Activated CD8-positive, alpha-beta T cell treated with anti-CD3 and anti-CD28 coated beads for 36 hours (primary cell): ENCODE measurements at places on chromosomes 2 and 18. TPM values are rescaled to one million over a fixed set of nuclear protein-coding genes. Genes with fewer than 3 reads are reported as not detected.
A peak's percentile ranks its signal among the peaks of the same experiment; 100 is the strongest.

DNA sequence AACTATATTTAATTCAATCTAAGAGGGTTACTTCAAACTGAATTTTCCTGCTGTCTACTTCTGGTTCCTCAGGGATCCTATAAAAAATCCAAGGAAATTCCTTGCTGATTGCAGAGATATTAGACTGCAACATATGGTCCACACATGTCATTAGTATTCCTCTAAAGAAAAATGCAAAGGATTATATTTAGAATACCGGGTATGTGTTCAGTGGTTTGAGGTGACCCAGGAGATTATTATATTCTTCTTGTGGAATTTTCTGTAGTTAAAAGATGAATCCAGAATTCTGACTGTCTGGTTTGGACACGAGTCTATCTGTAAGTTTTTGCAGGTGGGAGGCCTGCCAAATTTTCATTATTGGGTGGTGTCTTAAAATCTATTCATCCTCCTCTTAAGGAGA, 18.2 kb downstream of the HOXD1 start:
- DNase-seq, result no peak

WNT10A gene
- total RNA-seq, result 29.2 TPM

LIMS2 gene
- total RNA-seq, result 22.1 TPM

DNA sequence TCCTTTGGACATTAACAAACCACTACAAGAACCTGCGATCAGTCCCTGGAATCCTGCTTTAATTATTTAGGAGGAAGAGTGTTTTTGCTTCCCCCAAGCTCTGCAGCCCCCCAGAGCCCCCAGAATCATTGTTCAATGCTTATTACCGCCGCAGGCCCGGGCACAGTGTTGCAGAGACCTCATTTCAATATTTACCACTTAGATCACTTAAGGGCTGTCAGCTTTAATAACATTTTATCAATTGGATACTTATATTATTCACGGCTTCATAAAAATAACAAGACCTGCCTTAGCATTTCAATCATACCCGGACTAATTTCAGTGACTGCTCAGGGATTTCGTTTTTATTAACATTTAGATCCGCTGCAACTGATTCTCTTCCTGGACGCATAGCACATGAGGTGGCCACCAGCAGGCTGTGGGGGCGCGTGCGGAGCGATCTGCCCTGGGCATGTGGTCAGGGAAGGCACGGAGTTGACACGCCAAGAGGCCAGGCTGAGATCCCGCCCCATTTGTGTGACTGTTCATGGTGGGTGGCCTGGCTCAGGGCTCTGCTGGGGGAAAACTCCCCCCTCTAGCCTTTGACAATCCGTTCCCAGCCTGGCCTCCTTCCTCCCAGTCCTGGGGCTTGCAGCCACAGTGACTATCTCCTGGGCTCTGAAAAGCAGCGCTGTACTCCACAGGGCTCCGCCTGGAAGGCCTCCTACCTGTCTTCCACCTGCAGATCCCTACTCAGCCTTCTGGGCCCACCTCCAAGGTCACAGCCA, 267.6 kb downstream of the SRBD1 start:
- DNase-seq, result no peak

DNA sequence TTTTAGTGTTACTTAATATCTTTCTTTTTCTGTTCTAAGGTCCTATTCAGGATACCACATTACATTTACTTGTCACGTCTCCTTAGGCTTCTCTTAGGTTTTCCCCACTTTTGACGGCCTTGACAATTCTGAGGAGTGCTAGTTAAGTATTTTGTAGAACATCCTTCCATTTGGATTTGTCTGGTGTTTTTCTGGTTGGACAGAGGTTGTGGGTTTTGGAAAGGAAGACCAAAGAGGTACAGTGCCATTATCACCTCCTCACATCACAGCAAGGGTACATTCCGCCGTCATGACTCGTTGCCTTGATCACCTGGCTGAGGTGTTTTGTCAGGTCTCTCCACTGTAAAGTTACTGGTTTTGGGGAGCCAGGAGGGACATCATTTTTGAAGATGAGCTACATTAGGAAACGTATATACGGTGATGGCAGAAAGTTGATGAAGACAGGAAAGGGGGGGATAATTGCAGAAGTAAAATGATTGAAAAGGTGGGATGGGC, 88.4 kb upstream of the TMEM247 start:
- DNase-seq, result no peak

GRCh38 chr2:208595386-208596275, 189.0 kb downstream of the PTH2R start:
- DNase-seq, result no peak

DNA sequence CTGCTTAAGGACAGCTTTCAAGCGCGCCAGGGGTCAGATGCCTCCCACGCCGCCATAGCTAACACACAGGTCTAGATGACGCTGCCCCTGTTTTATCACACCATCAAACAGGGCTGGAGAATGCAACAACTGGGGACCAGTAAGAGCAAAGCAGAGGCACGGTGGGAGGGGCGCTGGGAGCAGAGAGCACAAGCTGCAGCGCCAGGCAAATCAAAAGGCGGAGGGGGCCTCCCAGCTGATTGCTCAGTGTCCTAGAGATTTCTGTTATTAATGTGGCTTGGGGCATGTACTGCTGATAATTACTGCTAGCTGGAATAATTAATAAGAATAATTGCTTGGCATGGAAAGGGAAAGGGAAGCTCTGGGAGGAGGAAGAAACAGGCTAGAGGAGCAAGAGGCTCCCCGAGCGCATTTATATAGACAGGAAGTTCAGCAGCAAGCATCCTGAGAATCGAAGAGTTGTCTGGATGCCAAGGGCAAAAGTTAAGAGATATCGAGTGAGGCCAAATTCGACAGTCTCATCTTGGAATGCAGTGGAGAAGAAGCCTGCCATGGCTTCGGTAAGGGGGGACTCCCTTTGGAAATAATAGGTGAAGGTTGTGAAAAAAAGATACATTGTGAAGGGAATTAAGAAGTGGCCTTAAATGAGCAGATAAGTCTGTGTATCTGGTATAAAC, 104.5 kb upstream of the ZNF521 start:
- no peak for DNase-seq

DNA sequence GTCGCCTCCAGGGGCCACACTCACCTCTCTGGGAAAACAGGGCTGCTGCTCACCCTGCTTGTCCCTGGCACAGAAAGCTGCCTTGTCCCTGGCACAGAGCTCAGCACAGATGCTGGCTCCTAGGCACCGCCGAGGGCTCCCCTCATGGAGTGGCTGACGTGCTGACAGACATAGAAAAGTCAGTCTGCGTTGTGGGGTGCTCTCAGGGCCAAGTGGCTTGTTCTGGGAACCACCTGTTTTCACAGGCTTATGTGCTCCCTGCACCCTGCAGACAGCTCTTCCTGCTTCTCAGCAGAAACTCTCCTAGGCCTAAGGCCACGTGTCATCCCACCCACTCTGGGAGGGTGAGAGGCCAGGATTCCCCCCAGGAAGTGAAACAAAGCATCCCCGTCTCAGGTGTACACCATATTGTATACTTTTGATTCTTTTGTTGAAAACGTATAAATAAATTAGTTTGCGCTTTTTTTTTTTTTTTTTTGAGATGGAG, 84.7 kb upstream of the TMEM200C start:
- peak; percentile 6 for DNase-seq

DNA sequence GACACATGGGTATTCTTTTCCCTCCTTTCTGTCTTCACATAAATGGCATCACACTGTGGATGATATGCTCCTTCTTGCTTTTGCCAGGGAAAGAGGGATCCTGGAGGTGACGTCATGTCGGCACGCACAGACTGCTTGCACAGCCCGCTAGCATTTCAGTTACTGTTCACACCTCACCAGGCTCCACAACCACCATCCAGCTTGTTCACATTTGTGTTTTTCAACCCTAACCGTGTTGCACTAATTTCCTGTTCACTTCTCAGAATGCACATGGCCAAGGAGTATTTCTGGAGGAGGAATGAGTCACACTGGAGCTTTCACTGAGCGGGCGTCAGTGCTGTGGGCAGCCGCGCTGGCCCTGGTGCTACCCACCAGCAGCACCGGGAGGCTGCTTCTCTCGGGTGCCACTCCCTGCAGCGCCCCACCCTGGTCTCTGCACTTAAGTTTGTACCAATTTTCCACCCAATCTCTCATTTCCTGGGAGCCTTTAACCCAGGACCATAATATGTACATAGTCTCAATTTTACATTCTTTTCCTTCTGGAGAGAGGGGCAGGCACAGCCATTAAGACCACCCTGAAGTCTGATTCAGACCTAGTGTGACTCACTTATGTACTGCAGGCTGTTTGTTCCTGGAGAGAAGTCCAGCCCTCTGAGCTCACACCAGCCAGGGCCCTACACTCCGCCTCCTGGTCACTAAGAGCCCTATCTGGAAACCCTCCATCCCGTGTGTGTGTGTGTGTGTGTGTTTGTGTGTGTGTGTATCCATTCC, 65.1 kb downstream of the MBP start:
- peak; percentile 86 for DNase-seq

ASXL3 gene
- total RNA-seq, result not detected

YES1 gene
- total RNA-seq, result 40.0 TPM

PLEK gene
- total RNA-seq, result 4.8 TPM

FOXI3 gene
- not detected for total RNA-seq

IL36A gene
- total RNA-seq, result not detected

DNA sequence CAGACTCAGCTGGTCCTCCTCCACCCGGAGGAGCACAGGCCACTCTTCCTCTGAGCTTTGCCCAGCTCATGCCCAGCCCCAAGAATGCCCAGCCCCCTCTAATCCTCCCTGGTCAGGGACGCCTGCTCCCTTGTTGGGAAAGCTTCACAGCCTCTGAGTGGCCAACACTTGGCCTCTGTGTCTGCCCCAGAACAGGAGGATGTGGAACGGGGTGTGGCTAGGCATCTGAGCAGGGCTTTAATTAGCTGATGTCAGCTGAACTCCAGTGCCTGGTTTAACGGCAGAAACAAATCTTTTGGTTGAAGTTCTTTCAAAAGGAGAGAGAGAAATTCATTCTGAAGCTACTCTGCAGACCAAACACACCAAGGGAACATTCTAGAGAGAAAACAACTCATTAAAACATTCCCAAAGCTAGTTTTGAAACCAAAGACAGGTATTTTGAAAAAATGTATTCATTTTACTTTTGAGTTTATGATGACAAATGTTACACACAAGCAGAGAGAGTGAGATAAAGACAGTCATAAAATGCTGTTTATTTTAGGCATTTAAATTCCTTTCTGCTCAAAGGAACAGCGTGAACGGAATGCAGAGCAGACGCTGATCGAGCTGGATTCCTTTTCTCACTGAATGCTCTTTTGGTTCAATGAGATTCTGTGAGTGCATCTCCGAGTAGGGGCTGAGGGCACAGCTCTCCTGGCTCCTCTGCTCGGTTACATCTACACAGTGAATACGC, 63.8 kb downstream of the RTP5 start:
- DNase-seq, result no peak

- no peak for DNase-seq
These were observed 246.1 kb downstream of the FSIP2 start for GRCh38 chr2:185984670-185985069.

DNA sequence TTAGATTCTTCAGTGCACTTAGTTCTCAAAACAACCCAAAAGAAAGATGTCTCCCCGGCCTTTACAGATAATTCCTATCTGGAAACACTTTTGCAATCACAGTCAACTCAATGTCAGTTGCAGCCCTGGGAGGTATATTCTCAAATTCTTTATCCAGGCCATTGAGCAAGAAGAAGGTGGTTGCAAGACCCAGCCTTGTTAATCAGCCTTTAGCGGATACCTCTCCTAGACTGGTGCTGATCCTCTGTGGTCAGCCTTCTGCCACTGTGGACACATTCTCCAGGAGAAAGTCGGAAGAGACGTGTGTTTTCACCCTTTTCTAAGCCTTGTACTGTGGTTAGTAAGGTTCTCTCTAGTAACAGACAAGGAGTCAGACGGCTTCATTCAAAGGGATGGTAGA, 7.8 kb upstream of the FZD7 start:
- DNase-seq, result no peak

AQP12A gene
- not detected for total RNA-seq
